Right ventricle myocardium inferior (tissue), 1 donor: ENCODE measurements at places on chromosomes 12 and 14.

- DNase-seq: no peak
Measured at GRCh38 chr12:65188179-65188701, 18.9 kb downstream of the LEMD3 start.

GRCh38 chr12:106747973-106748436 is 26.5 kb upstream of the RIC8B start:
- DNase-seq: no peak

GRCh38 chr12:128794661-128795529 is 28.9 kb downstream of the SLC15A4 start:
- DNase-seq: no peak

- no peak for DNase-seq
Measured at GRCh38 chr12:103632554-103633216, 45.6 kb downstream of the STAB2 start.

GRCh38 chr12:11654338-11654737 is 4.9 kb downstream of the ETV6 start:
- DNase-seq: no peak

DNA sequence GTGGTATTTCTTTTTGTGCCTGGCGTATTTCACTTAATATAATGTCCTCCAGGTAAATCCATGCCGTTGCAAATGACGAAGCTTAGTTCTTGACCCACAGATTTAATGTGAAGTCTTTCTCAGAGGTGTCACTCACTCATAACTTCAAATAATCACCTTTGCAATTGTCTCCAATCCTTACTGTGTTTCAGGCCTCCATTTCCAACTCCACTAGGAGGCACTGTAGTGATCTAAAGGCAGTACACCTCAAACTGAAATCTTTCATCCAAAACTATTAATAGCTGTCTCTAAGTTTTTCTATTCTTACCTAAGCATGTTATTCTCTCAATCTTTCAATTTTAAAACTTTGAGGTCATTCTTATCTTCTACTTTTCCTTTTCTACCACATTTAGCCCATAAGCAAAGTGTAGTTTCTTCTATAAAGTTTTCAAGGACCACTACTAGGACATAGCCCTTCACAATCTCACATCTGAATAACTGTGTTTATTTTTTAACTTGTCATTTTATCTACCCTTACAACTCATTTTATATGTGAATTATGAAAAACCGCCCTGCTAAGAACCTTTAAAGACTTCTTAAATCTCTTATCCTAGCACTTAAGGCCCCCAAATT is 25.5 kb upstream of the FBXO34 start:
- no peak for DNase-seq

DNA sequence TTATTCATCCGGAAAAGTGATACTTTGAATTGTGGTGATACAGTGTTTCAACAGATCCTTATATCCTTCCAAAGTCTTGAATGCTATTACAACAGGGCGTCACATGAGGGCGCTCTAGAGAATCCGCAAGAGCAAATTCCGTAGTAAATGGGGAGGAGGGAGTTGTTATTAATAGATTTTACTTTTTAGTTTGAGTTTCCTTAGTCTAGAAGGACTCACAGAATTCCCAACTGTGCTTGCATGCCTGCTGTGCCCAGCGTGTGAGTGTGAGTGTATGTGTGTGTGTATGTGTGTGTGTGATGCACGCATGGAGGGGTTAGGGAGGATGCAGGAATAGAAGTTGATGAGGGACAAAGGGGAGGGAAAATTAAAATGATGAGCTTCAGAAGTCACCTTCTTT is 375.3 kb downstream of the C12orf75 start:
- DNase-seq: no peak

GRCh38 chr14:103330536-103330935 is 3.5 kb upstream of the EIF5 start:
- DNase-seq: no peak

GRCh38 chr12:18863769-18864500 is 126.0 kb downstream of the CAPZA3 start:
- DNase-seq: no peak

- no peak for DNase-seq
Measured at GRCh38 chr12:89393551-89394121, 41.3 kb upstream of the DUSP6 start.

DNA sequence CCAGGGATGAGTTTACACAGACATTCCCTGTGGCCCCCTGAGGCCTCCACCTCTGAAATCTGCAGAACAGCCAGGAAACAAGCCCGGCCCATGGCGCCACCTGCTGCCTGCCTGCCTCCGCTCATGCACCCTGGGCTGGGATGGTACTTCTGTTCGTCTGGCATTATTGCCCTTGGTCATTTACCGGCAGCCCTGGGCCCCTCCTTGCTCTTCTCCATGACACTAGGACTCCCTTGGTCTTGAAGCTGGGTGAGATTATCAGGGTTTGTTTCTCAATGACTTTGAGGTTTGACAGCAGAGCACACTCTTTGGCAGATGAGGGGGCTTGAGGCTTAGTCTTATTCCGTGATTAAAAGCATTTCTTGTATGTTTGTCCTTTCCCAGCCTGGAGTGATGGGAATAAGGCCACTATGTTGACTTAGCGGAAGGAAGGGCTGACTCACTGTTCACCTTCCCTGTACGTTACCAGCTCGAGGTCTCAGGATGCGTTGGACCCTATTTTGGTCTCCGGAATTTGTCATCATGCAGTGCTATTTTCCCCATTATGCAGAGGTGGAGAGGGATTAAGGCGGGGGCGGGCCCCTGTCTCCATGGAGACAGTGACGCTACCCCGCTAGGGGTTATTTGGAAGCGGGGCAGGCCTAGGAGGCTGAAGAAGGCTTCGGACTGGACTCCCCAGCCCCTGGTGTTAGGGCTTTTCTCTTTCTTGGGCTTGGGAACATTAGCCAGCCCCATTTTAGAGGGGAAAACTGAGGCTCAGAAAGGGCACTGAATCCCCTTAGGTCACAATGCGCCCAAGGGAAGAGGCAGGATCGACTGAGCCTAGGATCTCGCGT is 706 bp upstream of the PEX5 start:
- peak; percentile 76 for DNase-seq

GRCh38 chr12:133156125-133156690 is 25.1 kb upstream of the ZNF268 start:
- no peak for DNase-seq

DNA sequence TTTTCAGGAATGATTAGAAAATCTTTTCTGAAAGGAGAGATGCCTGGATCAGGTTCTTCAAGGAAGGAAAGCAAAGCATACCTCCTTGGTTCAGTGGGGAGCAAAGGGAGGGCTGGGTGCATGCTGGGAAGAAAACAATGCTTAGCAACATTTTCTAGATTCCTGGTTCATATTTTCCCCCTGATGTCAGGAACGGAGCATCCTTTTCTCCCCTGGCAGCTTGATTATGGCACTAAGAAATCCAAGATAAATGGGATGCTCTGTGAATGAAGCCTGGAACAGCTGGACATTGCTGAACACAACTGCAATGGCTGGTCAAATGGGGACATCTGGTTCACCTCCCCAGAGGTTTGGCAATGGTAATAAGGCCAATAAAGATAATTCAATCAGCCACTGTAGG is 50.9 kb downstream of the KCNA5 start:
- DNase-seq: no peak

DNA sequence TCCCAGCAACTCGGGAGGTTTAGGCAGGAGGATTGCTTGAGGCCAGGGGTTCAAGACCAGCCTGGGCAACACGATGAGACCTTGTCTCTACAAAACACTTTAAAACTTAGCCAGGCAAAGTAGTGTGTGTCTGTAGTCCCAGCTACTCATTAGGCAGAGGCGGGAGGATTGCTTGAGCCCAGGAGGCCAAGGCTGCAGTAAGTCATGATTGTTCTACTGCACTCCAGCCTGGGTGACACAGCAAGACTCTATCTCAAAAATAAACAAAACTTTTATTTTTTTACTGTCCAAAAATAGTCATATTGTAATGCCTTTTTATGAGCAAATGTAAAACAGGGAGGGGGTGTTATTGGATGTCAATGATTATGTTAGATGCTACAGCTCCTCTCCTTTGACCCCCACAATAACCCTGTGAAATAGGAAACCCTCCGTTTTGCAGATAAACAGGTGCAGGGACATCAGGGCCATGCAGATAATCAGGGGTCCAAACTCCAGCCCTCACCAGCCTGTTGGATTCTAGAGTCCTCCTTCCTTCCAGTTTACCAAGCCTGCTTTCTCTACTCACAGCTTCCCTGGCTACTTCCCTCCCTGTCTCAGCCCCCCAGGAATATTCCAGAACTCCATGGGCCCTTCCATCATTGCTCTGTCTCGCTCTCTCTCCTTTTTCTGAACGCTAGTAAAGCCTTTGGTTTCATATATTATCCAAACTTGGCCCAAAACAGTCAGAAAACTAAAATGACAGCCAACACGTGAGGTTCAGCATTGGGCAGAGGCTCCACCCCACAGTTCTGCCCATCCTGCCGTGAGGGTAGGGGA is 5.9 kb upstream of the FBLN5 start:
- DNase-seq: no peak

DNA sequence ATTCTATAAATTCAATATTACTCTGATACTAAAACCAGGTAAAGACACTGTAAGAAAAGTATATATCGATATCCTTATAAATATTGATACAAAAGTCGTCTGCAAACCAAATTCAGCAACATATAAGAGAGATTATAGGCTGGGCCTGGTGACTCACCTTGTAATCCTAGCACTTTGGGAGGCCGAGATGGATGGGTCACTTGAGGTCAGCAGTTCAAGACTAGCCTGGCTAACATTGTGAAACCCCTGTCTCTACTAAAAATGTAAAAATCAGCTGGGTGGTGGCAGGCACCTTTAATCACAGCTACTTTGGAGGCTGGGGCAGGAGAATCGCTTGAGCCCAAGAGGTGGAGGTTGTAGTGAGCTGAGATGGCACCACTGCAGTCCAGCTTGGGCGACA is 13.5 kb upstream of the TUBA1C start:
- no peak for DNase-seq

GRCh38 chr14:73771848-73772638 is 57.9 kb upstream of the PNMA1 start:
- no peak for DNase-seq

DNA sequence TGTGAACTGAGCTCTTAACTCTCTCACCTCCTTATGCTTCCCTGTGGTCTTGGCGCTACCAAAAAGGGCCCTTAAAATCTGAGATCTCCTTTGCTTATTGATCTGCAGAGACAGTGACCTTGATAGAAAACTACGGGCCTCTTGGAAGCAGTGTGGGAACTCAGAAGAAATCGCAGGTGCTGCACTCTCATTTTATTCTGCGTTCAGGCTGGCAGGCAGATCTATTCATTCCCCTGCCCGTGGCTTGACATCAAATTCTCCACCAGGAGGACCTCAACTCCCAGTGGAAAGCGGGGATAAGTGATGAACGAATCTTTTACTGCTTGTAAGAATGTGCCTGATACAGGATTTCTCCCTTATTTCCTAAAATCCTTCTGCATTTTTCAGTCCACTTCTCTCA is 143.2 kb upstream of the SEL1L start:
- no peak for DNase-seq

GRCh38 chr14:97283426-97283825 is 486.2 kb downstream of the VRK1 start:
- no peak for DNase-seq

DNA sequence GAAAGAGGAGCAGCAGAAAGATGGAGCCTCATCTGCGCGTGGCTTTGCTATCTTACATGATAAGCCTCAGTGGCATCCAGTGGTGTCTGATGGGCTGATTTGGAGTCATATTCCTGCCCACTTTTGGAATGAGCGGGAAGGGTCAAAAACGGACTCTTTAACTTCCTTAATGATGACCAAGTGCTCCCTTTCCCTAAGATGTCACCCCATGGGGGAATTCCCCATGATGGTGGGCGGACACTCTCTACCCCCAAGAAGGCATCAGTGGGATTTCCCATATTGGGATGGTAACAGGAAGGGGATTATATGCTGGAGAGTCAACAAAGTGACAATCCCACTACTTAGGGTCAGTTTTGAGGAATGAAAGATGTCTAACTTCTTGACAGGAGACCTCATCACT is 110.9 kb downstream of the GPATCH2L start:
- DNase-seq: no peak

DNA sequence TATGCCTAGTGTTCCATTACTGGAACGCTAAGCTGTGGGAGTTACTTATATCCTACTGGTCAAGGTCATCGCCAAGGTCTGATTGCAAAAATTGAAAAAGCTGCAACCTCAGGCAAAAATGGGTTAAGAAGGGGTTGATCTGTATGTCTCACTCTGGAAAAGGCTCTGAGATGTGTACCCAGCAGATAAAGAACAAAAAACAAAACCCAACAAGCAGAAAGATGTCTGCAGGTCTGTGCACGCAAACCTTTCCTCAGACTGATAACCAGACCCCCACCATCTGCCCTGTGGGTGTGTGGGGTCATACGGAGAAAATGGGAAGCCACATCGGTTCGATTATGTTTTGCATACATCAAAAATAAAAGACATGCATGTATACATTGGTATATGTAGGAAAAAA is 56.4 kb downstream of the TESC start:
- no peak for DNase-seq

DNA sequence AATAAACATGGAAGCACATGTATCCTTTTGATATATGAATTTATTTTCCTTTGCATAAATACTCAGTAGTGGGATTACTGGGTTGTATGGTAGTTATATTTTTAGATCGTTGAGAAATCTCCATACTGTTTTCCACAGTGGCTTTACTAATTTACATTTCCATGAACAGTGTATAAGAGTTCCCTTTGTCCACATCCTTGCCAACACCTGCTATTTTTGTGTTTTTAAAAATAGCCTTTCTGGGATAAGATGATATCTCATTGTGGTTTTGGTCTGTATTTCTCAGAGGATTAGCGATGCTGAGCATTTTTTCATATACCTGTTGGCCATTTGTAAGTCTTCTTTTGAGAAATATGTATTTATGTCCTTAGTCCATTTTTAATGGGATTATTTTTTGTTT is 329.2 kb upstream of the KITLG start:
- no peak for DNase-seq

DNA sequence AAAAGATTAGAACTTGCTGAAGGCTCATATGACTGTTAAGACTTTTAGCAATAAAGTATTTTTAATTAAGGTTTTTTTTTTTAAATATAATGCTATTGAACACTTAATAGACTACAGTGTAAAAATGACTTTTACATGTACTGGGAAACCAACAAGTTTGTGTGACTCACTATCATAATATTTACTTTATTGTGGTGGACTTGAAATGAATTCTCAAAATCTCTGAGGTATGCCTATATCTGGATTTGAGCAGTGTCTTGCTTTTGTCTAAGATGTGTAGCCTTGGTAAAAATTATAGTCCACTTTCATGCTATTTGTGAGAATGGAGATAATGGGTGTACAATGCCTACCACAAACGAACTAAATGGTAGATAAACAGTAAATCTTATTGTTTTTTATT is 33.9 kb upstream of the NAV3 start:
- no peak for DNase-seq

GRCh38 chr14:94180655-94181271 is 6.6 kb downstream of the PPP4R4 start:
- DNase-seq: no peak

GRCh38 chr12:49644620-49644994 is 21.2 kb downstream of the PRPF40B start:
- peak; percentile 86 for DNase-seq
